ENCODE measurements at places on chromosomes 7 and 10. TPM values are rescaled to one million over a fixed set of nuclear protein-coding genes. Genes with fewer than 3 reads are reported as not detected.

DNA sequence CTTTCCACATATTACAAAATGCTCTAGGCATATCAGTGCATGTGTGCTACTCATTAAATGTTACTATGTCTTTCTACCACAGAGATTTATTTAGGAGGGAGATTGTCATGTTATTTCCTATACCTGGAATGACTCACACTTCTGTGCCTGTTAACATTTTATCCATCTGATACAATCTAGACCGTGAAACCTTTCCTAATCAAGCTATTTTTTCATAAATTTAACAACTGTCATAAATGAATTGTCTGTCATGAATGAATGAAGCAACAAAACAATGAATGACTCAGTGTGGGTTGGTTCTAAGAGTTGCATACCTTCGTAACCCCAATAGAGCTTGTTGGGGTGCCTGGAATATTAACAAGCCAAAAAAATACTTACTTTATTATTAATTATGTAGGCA lies 554.3 kb downstream of the GRM8 start:
- no peak for DNase-seq

DNA sequence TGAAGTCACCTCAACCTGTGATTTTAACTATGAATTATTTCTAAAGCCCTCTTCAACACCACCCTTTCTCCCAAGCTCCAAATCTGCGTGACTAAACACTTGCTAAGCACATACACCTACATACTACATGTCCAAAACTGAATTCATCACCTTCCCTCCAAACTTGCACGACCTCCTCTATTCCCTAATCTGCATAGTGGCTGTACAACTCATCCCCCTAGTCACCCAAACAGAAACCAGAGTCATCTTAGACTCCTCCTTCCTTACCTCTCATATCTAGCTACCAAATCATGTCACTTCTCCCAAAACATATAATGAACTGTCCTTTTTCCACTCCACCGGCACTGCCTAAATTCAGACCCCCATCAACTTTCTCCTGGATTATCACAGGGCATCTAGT lies 16.2 kb downstream of the ARHGAP21 start:
- DNase-seq, result no peak

GRCh38 chr10:79981450-79982361 lies 32.8 kb upstream of the SFTPD start:
- DNase-seq, result peak; percentile 71

GRCh38 chr7:88057655-88058054 lies 123.6 kb downstream of the ADAM22 start:
- no peak for DNase-seq

GRCh38 chr10:132904181-132904813 lies 38.1 kb downstream of the CFAP46 start:
- DNase-seq, result peak; percentile 63

Gene HYAL4
- not detected for total RNA-seq

Gene USP6NL
- total RNA-seq, result 39.9 TPM
